ENCODE measurements at places on chromosomes 12 and 14. TPM values are rescaled to one million over a fixed set of nuclear protein-coding genes. Genes with fewer than 3 reads are reported as not detected.

ADGRD1 gene
- 0.05 TPM for total RNA-seq

FAIM2 gene
- 0.65 TPM for total RNA-seq

RPL10L gene
- not detected for total RNA-seq

L2HGDH gene
- 4.6 TPM for total RNA-seq

PRIMA1 gene
- not detected for total RNA-seq

ACOT4 gene
- total RNA-seq, result 0.59 TPM

KCNH3 gene
- total RNA-seq, result under 0.01 TPM

OAS1 gene
- 0.37 TPM for total RNA-seq

SPIC gene
- not detected for total RNA-seq

UTP20 gene
- total RNA-seq, result 13.7 TPM

MEG3 gene
- 436 TPM for total RNA-seq

CEP290 gene
- 24.7 TPM for total RNA-seq

SLC17A8 gene
- not detected for total RNA-seq

RDH12 gene
- not detected for total RNA-seq

LPAR5 gene
- not detected for total RNA-seq

CHD8 gene
- 72.8 TPM for total RNA-seq

TOMM20L gene
- total RNA-seq, result not detected

ARHGDIB gene
- total RNA-seq, result 7.1 TPM

PRR4 gene
- total RNA-seq, result 1.2 TPM

CD163L1 gene
- total RNA-seq, result 0.46 TPM

TULP3 gene
- total RNA-seq, result 23.1 TPM

LGALS3 gene
- 22.9 TPM for total RNA-seq

ATP2B1 gene
- total RNA-seq, result 90.9 TPM

SLC2A13 gene
- total RNA-seq, result 16.2 TPM
